ENCODE measurements at places on chromosomes 12 and 14.

DNA sequence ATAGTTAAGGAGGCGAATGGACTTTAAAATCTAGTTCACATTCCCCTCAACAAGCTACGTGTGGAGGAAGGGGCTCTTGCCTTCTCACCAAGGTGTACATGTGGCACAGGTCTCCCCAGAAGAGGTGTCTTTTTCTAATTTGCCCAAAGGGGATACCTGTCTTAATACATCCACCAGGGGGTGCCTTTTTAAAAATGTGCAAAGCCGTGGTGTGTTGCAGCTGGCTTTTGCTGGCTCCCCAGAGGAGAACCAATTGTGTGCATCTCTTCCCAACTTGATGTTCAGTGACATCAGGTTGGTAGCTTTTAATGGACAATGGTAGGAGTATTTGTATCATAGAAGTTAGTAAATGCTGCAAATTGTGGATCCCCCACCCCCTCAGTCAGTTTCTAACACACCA, 33.8 kb downstream of the CREBL2 start:
- no peak for DNase-seq

DNA sequence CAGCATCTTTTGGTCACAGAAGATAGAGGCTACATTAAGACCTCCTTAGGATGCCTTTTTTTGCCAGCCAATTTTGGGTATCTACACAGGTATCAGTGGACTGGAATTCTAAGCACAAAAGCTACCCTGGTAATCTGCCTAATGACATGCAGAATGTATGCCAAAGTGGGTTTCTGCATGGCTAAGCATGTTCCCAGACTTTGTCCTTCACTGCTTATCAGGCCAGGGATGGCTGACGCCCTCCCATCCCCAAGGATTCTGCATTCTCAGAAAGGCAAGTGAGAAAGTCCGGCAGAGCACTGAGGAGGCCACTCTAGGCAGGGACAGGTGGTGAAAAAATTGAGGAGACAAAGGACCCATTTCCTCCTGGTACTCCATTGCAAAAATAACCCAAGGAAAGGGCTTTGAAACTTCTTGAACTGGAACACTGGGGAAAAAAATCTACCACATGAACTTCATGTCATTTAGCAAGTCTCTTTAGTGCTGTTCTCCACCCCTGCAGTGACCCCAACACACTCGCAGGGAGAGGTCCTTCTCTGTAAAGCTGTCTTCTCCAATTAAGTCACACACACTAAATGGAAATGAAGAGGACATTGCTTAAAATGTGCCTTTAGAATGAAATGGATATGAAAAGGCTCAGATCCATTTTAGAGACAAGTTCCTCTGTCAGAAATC, 91.7 kb upstream of the MAX start:
- no peak for DNase-seq

DNA sequence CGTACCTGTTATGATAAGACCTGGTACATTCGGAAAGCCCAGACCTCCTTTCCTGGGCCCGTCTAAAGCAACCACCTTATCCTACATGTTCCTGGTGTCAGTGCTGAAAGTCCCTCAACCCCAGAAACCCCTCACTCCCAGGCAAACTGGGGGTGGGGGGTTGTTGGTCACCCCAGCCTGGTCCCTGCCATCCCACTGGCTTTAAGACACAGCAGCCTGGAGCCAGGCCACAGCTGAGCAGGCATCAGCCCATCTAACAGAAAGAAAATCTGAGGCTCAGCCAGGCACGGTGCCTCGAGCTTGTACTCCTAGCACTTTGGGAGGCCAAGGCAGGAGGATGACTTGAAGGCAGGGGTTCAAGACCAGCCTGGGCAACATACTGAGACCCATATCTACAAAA, 4.5 kb downstream of the SELPLG start:
- no peak for DNase-seq

GRCh38 chr12:104411826-104412641, 44.7 kb upstream of the CHST11 start:
- DNase-seq: no peak

GRCh38 chr12:81874586-81874985, 115.4 kb upstream of the PPFIA2 start:
- no peak for DNase-seq

- no peak for DNase-seq
Observed at GRCh38 chr14:90730206-90730766, 85.9 kb downstream of the TTC7B start.

GRCh38 chr14:70721542-70721941, 79.8 kb downstream of the TTC9 start:
- DNase-seq: no peak

DNA sequence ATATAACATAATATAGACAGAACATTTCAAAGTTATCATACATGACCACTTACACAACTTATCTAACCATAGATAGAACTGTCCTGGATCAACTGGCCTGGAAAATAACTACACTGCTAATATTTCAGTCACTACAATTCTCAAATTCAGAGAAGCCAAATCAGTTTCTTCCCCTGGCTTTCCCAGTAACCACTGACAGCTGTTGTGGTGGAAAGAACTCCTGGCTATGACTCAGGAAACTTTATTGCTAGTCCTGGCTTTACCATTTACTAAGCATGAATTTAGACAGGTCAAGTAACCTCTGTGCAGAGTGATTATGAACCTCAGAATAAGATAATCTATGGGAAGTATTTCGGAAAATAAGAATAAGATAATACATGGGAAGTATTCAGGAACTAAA, 244.9 kb upstream of the DIO2 start:
- no peak for DNase-seq

DNA sequence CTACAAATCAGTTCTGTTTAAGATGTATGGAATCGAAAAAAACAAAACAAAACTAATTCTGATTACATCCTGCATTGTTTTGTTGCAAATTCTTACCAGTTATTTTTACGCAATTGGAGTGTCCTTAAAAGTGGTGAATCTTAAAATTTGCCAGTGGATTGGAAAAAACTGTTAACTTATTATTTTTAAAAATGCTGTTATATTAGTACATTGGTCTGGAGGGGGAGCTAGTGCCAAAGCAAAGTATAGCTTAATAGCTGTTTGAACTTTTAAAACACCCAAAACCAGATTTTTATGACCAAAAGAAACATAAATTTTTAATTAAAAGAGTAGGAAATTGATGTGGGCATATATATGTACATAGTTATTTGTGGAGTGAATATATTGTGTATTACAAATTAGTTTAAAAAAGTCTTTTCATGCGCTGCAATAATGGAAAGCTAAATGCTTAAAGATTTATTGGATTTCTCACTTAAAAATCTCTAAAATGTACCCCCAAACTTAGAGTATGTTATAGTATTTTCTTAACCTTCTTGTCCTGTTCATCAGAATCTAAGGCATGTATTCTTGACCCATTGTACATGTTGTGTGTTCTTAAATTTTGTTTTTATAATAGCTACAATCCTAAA, 2.5 kb downstream of the FUT8 start:
- DNase-seq: no peak

DNA sequence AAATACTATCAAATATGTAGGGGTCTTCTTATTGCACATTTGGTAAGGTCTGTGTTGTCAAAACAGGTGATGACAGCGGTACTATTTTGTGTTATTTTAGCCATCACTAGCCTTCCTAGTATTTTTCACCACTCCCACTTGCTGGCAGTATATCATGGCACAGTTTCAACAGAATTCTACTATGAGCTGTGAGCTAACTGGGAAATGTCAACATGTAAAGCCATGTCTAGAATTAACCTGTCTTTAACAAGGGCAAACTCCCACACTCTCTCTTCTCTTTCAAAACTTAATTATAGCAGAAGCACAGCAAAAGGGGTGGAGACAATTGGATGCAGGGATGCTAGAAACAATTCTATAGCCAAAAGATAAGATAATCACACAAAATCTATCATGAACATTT, 253.4 kb downstream of the PAX9 start:
- peak; percentile 36 for DNase-seq

GRCh38 chr12:105158876-105159275, 51.3 kb downstream of the WASHC4 start:
- no peak for DNase-seq

- DNase-seq: no peak
Observed at GRCh38 chr14:55927028-55927427, 191.2 kb upstream of the PELI2 start.

- peak; percentile 83 for DNase-seq
Observed at GRCh38 chr14:95290871-95291431, 28.8 kb downstream of the CLMN start.

DNA sequence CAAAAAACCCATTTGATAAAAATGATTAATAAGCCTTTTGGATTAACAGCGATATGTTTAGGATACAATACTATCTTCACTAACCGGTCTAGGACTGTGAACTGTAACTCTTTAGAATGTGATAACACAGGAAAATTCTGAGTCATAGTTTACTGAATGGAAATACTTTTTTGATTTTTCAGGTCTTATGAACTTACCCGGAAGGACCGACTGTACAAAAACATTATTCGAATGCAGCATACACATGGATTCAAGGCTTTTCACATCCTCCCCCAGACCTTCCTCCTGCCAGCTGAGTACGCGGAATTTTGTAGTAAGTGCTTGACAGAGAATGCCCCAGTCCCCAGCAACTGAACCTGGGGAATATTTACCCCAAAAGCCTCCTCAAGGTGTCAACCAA, 29.0 kb downstream of the TTLL5 start:
- DNase-seq: no peak

DNA sequence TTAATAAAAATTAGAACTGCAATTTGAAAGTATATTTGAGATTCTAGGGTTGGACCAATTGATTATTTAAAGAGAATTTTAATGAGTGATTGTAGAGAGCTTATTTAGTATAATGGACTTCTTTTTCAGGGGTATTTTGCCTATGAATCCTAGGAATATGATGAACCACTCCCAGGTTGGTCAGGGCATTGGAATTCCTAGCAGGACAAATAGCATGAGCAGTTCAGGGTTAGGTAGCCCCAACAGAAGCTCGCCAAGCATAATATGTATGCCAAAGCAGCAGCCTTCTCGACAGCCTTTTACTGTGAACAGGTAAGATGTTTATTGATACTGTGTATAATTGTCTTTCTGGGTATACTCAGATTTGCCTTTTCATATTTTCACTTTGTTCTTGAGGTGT, 35.9 kb upstream of the KCNMB4 start:
- DNase-seq: no peak

DNA sequence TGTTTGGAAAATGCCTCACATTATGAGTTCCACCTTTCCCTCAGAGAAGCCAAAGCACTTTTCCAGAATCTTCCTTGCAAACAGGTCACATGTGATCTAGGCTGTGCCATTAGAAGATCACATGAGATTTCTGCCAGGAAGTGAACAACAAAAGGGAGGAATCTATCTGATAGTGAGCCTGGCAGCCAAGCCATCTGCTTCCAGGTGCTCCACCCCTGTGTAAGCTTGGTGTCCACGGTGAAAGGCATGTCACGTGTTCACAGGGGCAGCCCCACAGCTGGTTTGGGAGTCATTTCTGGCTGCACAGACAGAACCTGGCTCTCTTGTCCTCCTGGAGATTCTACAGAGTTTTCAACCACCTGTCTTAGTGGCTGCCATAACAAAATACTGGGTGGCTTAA, 3.5 kb upstream of the KSR2 start:
- DNase-seq: no peak
